ENCODE measurements at places on chromosomes 5 and 9. TPM values are rescaled to one million over a fixed set of nuclear protein-coding genes. Genes with fewer than 3 reads are reported as not detected.

Gene MAPK9
- 34.0 TPM for total RNA-seq

Gene SPATA31D4
- total RNA-seq, result not detected

Gene PCDHB10
- total RNA-seq, result 7.0 TPM

Gene HK3
- 0.14 TPM for total RNA-seq

Gene ARSI
- total RNA-seq, result 23.0 TPM

Gene ATP6V0E1
- total RNA-seq, result 327 TPM

Gene LPAR1
- 11.5 TPM for total RNA-seq

Gene TMOD1
- 0.48 TPM for total RNA-seq

GRCh38 chr5:67808340-67808739 is 407.2 kb upstream of the PIK3R1 start:
- no peak for DNase-seq

DNA sequence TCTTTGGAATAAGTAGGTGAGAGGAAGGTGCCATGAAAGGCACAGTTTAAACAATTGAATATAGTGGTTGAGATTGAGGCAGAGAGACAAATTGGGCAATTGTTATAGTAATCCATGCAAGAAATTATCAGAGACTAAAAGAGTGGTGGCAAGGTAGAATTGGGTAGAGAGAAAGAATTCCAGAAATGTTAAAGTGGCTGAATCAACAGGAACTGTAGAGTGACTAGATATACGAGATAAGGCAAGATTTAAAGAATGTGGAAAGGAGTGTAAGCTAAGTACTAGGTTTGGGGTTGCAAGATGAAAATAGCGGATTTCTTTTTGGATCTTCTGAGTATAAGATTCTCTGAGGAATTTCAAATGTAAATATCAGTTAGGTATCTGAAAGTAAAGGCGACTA is 285.2 kb downstream of the DMRTA1 start:
- no peak for DNase-seq

- DNase-seq, result peak; percentile 49
Measured at GRCh38 chr9:94822273-94822672, 95.8 kb downstream of the AOPEP start.

GRCh38 chr9:79766091-79766490 is 194.3 kb downstream of the TLE4 start:
- DNase-seq, result no peak

DNA sequence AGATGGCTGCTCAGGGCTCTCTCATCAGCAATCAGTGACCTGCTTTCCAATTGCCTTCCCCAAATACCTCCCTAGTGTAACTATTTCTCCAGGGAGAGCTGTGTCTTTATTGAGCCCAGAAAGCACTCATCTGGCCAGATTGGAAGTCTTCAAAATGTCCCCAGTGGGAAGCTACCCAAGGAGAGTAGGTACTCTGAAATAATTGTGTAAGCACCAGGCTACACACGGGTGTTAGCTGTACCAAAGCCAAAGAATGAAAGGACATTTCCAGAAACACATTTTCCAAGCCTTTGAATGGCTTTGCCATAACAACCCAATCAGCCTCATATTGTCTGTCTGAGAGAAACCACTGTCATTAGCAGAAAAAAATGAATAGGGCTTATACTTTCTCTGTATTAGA is 318.8 kb downstream of the FAM170A start:
- no peak for DNase-seq

DNA sequence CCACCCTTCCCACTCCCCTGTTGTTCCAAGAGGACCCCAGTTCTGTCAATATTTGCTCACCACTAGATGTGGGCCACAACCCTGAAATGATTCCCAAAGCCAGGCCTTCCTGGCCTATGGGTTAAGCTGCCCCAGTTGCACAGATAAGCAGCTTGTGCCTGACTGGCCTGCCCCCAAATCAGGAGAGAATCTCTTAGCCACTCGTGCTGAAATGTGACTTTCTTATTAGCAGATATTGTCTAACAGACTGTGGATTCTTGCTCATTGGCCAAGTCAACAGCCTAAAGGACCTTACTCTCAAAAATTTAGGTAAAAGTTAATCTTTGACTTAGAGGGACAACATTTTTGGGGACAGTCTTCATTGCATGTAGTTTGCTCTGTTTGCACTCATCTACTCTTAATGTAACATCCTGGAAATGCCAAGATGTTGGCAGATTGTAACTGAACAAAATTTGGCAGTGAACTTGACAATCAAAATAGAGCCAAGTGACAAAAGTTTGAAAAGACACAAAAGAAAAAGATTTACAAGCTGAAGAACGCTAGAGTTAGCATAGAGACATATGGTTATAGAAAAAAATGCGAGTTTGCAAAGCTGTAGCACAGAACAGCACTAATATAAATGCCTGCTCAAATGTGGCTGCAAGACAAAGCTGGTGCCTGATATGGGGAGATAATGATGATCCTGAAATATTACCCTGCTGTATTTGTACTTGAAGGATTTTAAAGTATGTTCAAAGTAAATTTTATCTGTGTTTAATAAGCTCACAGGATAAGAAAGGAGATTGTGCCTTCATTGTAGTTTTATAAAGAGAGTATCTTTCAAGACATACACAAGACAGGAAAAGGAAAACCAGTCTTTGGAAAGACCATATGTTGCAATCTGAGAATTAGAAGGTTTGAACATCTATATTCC is 29.0 kb upstream of the FSD1L start:
- no peak for DNase-seq

GRCh38 chr5:173204185-173204979 is 30.6 kb downstream of the NKX2-5 start:
- no peak for DNase-seq

DNA sequence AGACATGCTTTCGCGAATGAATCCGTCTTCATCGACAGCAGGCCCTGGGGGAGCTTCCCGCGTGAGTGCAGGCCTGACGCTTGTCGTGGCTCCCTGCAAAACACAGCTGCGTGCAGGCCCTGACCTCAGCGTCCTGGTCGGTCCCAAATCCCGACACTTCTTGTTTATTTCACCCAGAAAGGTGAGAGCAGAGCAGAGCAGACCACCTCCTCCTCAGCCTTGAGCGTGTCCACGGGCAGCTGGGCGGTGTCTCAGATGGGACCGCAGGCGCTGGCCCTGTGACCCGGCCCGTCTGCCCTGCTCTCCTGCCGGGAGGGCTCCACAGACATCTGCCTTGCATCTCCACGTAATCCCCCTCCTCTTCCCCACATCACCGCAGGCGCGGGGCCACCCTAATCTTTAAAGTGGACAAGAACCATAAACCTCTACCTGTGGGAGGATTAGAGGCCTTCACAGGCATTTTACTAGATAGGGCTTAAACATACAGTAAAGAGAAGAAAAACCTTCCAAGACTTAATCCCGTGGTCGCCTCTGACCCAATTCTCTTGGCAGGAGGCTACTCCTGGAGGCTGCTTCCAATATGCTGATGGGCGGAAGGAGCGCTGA is 7.5 kb upstream of the LHX3 start:
- no peak for DNase-seq

- DNase-seq, result no peak
Measured at GRCh38 chr5:137336565-137337120, 162.5 kb downstream of the SPOCK1 start.

DNA sequence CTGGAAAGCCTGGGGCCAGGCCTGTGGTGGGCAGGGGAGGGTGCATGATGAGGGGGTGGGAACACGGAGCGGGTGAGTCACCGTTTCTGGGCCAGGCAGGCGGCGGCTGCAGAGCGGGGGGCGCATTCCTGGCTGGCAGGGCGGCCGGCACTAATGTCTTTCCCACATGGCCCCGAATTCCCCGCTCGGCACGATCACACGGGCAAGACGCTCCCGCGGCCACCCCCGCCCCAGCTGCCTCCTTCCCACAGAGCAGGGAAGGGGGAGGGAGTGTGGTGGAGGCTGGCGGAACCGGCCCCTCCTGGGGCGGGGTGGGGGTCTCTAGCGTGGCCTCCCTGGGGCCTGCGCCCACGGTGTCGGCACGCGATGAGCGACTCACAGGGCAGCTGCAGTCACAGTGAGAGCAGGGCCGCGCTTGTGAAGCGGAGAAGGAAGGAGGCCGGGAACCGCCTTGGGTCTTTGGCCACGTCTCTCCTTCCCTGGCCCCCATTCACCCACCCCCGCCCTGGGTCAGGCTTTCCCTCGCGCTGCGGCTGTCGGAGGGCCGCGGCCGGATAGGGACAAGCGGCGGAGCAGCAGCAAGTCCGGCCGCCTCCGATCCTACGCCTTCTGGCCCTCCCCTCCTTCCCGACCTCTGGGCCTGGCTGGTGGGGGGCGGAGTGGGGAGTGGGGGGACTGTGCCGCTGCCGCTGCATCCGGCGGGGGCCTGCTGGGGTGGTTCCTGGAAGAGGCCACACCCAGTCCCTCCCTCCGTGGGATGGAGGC is 48.9 kb downstream of the CXXC5 start:
- peak; percentile 91 for DNase-seq

GRCh38 chr9:124621371-124622328 is 114.5 kb upstream of the NR5A1 start:
- DNase-seq, result peak; percentile 79

- DNase-seq, result no peak
Measured at GRCh38 chr9:36006549-36007315, 30.0 kb upstream of the RECK start.

GRCh38 chr5:57157131-57157530 is 16.7 kb upstream of the GPBP1 start:
- DNase-seq, result no peak

- DNase-seq, result no peak
Measured at GRCh38 chr9:110846215-110846614, 177.6 kb downstream of the MUSK start.

- DNase-seq, result peak; percentile 95
Measured at GRCh38 chr9:94847486-94847885, 121.0 kb downstream of the AOPEP start.
